Left forelimb (tissue), 1 donor: ENCODE measurements at places on chromosomes 12 and 14.

GRCh38 chr14:24428628-24429394 lies 657 bp downstream of the CBLN3 start:
- DNase-seq: peak; percentile 62

DNA sequence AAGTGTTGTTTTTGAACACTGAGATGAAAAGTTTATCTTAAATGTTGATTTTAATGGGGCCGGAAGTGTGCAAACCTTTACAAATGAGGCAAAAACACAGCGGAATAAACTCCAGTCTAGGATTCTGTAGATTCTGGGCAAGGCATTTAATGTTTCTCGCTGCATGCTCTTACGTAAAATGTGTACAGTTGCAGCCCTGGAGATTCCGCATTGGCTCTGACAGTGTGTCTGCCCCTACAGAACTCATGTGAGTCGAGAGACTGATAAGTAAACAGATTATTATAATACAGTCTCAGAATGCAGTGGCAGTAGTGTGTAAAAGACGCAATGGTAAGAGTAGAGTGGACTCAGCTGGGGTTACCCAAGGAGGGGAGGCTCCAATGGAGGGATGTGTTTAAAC lies 33.6 kb downstream of the LRRK2 start:
- DNase-seq: no peak

DNA sequence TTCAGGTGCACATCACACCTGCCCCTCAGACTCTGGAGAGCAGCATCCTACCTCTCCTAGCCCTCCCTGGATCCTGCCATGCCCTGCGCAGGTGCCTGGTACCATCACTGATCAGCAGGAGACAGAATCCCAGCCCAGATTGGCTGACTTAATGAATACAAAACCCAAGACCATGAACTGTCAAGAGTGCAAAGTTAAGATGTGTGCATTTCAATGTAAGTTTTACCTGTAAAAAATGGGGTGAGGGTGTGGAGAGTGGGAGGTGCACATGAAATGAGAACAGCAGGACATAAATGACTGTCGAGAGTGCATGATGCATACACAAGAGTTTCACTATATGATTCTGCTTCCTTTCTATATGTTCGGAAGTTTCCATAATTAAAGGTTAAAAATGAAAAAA lies 57.9 kb upstream of the GPR68 start:
- no peak for DNase-seq

GRCh38 chr14:84584511-84584910 lies 945.4 kb upstream of the FLRT2 start:
- DNase-seq: no peak
